Chondrocyte (in vitro differentiated cells): ENCODE measurements at places on chromosomes 6 and 20. TPM values are rescaled to one million over a fixed set of nuclear protein-coding genes. Genes with fewer than 3 reads are reported as not detected.

DEFB132 gene
- not detected in 3 replicates for total RNA-seq

LTA gene
- total RNA-seq, result not detected in 3 replicates

EYA2 gene
- 0.23 to 0.32 TPM in 2 of 3 replicates, not detected in the other for total RNA-seq

HLA-DOB gene
- 0.25 to 0.56 TPM in 2 of 3 replicates, not detected in the other for total RNA-seq

SOBP gene
- total RNA-seq, result 6.6 to 9.8 TPM (median 6.7 TPM) in 3 replicates

TTI1 gene
- total RNA-seq, result 10.6 to 16.1 TPM (median 10.8 TPM) in 3 replicates

PRICKLE4 gene
- total RNA-seq, result 3.1 to 5.9 TPM (median 3.6 TPM) in 3 replicates

CCND3 gene
- 47.4 to 56.3 TPM (median 52.9 TPM) in 3 replicates for total RNA-seq

THBD gene
- 8.0 to 38.2 TPM (median 37.5 TPM) in 3 replicates for total RNA-seq

BNIP5 gene
- not detected in 3 replicates for total RNA-seq

VTA1 gene
- 35.9 to 44.5 TPM (median 39.3 TPM) in 3 replicates for total RNA-seq

PCNA gene
- 46.3 to 117 TPM (median 49.4 TPM) in 3 replicates for total RNA-seq

PTPRA gene
- 54.3 to 68.4 TPM (median 54.3 TPM) in 3 replicates for total RNA-seq

OPRM1 gene
- total RNA-seq, result not detected in 3 replicates

RAB23 gene
- total RNA-seq, result 69.7 to 79.4 TPM (median 78.4 TPM) in 3 replicates

TUBB gene
- 681 to 975 TPM (median 692 TPM) in 3 replicates for total RNA-seq

ALDH5A1 gene
- 7.2 to 7.4 TPM (median 7.4 TPM) in 3 replicates for total RNA-seq

FLRT3 gene
- 1.5 to 1.7 TPM (median 1.7 TPM) in 3 replicates for total RNA-seq

MYB gene
- total RNA-seq, result 0.13 to 0.51 TPM (median 0.20 TPM) in 3 replicates

FAM162B gene
- not detected in 3 replicates for total RNA-seq

LY6G5C gene
- 1.3 to 3.6 TPM (median 2.4 TPM) in 3 replicates for total RNA-seq

TRIM15 gene
- total RNA-seq, result not detected in 3 replicates

HLA-DQB1 gene
- total RNA-seq, result not detected in 3 replicates

CAGE1 gene
- total RNA-seq, result not detected in 3 replicates

STMND1 gene
- total RNA-seq, result not detected in 3 replicates

TRAPPC3L gene
- total RNA-seq, result 0.19 TPM in 1 of 3 replicates, not detected in the others

SLC22A3 gene
- total RNA-seq, result 1.4 to 1.6 TPM (median 1.4 TPM) in 3 replicates

CST9L gene
- total RNA-seq, result not detected in 3 replicates

CLPSL2 gene
- not detected in 3 replicates for total RNA-seq

IL17F gene
- total RNA-seq, result not detected in 3 replicates

MEI4 gene
- not detected in 3 replicates for total RNA-seq

ARG1 gene
- total RNA-seq, result not detected in 3 replicates

OARD1 gene
- total RNA-seq, result 11.4 to 12.2 TPM (median 12.2 TPM) in 3 replicates

PBOV1 gene
- total RNA-seq, result not detected in 3 replicates

RAET1L gene
- total RNA-seq, result not detected in 3 replicates

AIG1 gene
- total RNA-seq, result 29.5 to 42.0 TPM (median 32.2 TPM) in 3 replicates

RBM24 gene
- 10.1 to 13.1 TPM (median 10.8 TPM) in 3 replicates for total RNA-seq

PARD6B gene
- total RNA-seq, result 0.34 to 2.2 TPM (median 1.1 TPM) in 3 replicates

MRPS26 gene
- 30.9 to 41.2 TPM (median 31.0 TPM) in 3 replicates for total RNA-seq

PTK6 gene
- not detected in 3 replicates for total RNA-seq

C20orf202 gene
- total RNA-seq, result not detected in 3 replicates

SIGLEC1 gene
- total RNA-seq, result 0.08 TPM in 1 of 3 replicates, not detected in the others

ARFGEF3 gene
- total RNA-seq, result 1.1 to 2.7 TPM (median 2.7 TPM) in 3 replicates

KPNA5 gene
- total RNA-seq, result 8.3 to 11.4 TPM (median 10.0 TPM) in 3 replicates

PLG gene
- total RNA-seq, result not detected in 3 replicates

PRKN gene
- total RNA-seq, result 5.1 to 8.7 TPM (median 5.7 TPM) in 3 replicates

CDKN1A gene
- total RNA-seq, result 230 to 303 TPM (median 301 TPM) in 3 replicates

CD93 gene
- total RNA-seq, result 0.17 to 3.7 TPM (median 3.4 TPM) in 3 replicates

CALHM4 gene
- total RNA-seq, result not detected in 3 replicates

C6orf15 gene
- total RNA-seq, result 0.37 TPM in 1 of 3 replicates, not detected in the others

NELFE gene
- total RNA-seq, result 43.5 to 59.3 TPM (median 50.6 TPM) in 3 replicates

KIFC1 gene
- total RNA-seq, result 7.4 to 10.4 TPM (median 8.1 TPM) in 3 replicates

CD164 gene
- total RNA-seq, result 240 to 273 TPM (median 259 TPM) in 3 replicates

JPH2 gene
- total RNA-seq, result 46.6 to 75.9 TPM (median 71.2 TPM) in 3 replicates

OR2J3 gene
- total RNA-seq, result not detected in 3 replicates

COX4I2 gene
- total RNA-seq, result not detected in 3 replicates

RBBP8NL gene
- not detected in 3 replicates for total RNA-seq

FOXF2 gene
- 0.12 to 0.68 TPM in 2 of 3 replicates, not detected in the other for total RNA-seq

EPB41L1 gene
- 41.1 to 42.7 TPM (median 42.1 TPM) in 3 replicates for total RNA-seq
